ENCODE measurements at places on chromosomes 4 and X.

DNA sequence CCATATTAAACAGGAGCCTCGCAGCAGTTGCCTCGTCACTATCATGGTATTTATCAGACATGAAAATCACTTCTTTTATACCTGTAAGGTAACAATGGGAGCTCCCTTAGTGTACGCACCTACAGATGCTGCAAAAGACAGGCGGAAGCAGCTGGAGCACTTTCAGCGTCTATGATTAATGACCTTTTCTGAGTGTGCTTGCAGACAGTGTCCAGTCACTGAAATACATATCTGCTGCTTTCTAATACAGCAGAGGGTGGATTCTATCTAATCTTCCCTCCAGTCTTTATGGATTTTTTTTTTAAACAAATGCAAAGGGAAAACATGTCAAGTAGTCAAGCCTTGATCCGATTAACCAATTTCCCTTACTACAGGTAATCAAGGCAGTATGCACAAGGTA lies 24.1 kb downstream of the DCTD start:
- ATAC-seq, result no peak

DNA sequence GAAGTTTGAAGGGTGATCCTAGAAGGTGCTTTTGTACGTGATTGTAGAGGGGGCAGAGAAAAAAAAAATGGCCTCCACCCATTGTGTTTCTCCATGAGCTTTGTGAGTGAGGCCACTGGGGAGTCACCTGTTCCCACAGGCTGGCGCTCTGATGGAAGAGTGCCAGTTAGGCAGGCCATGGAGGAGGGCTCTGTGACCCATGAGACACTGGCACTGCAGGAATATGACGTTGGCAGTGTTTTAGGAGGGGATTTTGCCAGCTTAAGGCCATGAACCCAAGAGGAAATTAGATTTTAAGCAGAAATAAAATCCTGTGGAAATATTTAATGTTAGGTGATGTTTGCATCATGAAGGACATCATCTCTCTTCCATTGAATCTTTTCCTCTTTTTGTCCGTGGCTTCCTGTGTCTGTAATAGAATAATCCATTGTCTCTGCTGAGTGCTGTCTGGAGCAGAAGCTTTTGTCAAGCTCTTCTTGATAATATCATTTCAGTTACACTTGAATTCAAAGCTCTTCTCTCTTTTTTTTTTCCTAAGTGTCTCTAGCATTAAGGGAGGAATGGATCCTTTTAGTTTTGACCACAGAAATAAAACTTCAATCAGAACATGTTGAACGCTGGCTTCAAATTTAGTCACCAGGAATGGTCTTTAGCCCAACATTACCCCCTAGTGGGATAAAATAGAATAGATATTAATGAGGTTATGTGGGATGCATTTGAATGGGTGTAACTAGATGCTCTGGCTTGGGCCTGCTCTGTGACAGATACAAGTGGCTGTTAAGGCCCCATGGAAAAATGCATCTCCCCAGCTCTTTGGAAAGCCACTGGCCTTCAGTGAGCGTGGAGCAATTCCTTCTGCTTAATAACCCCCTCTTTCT lies 41.0 kb upstream of the UCP1 start:
- peak; percentile 38 for ATAC-seq

DNA sequence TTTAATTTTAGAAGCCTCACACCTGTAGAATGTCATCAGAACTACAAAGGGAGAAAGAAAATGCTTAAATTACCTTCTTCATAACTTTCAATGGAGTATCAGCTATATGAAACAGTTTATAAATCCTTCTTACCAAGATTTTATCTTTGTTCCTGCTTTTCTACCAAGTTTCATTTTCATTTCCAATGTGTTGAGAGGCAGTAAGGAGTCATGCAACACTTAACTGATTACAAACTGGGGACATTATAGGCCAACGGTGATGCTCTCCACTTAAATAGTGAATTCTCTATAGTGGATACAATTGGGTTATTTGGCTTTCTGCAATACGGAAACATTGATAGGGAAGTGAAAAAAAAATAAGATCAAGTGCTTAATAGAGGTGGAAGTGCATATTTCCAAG lies 145.2 kb upstream of the FTHL17 start:
- no peak for ATAC-seq

- no peak for ATAC-seq
Measured at GRCh38 chr4:54400188-54400587, 171.1 kb downstream of the PDGFRA start.

DNA sequence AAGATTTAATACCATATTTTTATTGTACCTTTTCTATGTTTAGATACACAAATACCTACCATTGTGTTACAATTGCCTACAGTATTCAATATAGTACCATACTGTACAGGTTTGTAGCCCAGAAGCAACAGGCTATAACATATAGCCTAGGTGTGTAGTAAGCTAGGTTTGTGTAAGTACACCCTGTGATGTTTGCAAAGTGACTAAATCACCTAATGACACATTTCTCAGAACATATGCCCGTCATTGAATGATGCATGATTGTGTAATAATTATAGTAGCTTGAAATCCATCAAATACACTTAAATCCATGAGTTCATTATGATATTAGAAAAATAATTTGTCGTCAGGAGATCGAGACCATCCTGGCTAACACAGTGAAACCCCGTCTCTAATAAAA lies 30.8 kb downstream of the GAB3 start:
- peak; percentile 44 for ATAC-seq

- ATAC-seq, result no peak
Measured at GRCh38 chrX:23802431-23802830, 19.5 kb downstream of the SAT1 start.

DNA sequence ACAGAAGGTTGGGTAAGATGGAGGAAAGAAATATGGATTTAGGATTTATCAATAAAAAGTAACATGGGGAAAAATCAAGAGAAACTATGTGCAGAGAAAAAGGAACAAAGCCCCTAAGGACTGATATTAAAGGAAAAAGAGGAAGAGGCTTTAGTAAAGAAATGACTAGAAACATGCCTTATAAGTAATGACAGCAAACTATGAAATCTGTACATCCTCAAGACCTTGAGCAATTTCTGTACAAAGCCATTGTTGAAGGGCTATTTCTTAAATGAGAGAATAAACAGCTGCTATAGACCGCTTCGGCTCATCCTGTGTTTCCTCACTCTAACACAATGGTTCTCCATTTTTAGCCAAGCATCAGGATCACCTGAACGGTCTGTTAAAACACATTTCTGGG lies 180.3 kb upstream of the ATOH1 start:
- ATAC-seq, result no peak

GRCh38 chr4:127579821-127580220 lies 52.9 kb upstream of the INTU start:
- ATAC-seq, result no peak

DNA sequence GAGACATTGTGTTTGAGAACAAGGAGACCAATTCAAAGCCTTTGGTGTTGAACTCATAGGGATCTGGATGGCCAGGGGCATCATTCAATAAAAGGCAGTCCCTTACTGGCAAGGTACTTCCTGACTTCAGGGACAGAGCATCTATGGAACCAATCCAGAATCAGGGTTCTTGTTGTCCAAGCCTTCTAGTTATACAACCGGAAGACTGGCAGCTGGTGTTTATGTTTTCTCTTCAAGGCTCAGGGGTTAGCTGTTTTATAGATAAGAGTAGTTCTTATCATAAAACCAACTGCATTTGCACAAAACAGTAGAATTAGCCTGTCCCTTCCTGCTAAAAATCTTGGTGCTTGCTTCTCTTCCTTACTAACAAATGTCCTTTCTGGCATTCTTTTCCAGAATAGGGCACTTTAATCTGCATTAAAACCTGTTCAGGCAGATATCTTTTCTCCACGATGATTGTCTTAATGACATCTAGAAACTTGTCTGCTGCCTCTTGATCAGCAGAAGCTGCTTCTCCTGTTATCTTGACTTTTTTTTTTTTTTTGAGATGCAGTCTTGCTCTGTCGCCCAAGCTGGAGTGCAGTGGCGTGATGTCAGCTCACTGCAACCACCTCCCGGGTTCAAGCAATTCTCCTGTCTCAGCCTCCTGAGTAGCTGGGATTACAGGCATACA lies 38.4 kb upstream of the ARHGEF6 start:
- no peak for ATAC-seq

GRCh38 chr4:40238008-40238699 lies 41.3 kb downstream of the RHOH start:
- no peak for ATAC-seq

DNA sequence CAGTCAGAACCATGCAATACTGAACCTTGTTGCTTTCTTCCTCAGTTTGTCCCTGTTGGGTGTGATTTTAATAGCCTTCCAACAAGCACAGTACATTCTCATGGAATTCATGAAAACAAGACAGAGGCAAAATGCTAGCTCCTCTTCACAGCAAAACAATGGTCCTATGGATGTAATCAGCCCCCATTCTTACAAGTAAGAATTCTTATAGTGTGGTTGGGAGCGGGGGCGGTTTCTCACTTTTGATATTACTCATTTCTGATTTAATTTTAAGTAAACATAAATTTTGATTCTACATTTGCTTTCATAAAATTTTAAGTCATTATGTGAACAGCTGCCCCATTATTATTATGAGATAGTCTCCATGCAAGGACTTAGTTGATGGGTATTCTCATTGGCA lies 80.8 kb upstream of the TLR2 start:
- ATAC-seq, result peak; percentile 67

DNA sequence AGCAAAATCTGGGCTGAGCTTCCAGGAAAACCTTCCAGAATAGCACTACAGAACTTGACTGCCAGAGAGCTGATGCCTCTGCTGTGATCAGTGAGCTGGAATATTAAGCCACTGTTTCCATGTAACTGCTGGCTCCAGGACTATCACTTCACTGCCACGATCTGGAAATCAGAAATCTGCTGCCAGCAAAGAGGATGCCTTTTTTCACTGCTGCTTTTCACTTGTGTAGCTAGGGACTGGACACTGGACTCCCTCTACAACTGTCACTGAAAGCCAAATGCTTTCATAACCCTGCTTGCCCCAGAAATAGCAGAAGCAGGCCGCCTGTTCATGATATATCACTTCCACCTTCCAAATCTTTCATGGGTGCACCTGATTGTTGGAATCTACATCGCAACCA lies 9.4 kb upstream of the AP1S2 start:
- ATAC-seq, result no peak

GRCh38 chrX:135114392-135114791 lies 5.9 kb downstream of the ETDB start:
- ATAC-seq, result no peak

DNA sequence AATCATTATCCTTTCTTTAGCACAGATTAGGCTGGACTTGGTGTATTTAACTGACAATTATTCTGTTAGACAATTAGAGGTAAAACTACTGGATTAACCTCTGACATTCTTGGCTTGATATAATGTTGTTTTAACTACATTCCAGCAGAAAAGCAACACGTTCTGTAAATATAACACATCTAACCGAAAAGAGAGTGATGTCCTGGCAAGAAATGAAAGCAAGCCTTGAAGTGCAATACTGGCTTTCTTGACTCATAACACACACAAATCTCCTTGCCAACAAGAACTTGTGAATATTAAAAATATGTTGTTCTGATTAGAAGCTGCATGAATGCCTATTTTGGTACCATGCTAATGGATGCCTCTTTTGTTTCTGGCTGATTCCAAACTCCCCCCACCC lies 76.4 kb downstream of the EFHC2 start:
- ATAC-seq, result no peak

Data from activated CD4-positive, CD25-positive, alpha-beta regulatory T cell treated with anti-CD3 and anti-CD28 coated beads, Interleukin-2, amount 50 U/mL, for 24 hours (primary cell).